ENCODE measurements at places on chromosomes 2 and 18.

DNA sequence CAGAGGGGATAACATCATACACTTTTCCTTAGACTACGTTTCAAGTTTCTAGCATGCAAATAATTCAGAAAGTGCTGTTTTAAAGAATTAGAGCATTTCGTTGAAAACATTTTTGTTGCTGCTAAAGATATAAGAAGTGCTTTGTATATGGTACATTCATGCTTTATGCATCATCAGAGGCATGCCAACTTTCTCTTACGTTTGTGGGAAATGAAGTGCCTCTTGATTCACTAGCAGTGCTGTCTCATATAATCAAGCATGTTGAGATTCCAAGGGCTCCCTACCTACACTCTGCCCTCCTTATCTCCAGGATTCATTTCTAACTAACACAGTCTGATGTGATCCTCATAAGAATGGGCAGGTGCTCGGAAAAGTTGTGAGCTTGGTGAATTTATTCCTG, 748.6 kb upstream of the DDX18 start:
- no peak for DNase-seq

- DNase-seq: no peak
Observed at GRCh38 chr2:159251296-159252173, 35.0 kb downstream of the WDSUB1 start.

GRCh38 chr2:229408356-229408755, 137.3 kb upstream of the PID1 start:
- no peak for DNase-seq

DNA sequence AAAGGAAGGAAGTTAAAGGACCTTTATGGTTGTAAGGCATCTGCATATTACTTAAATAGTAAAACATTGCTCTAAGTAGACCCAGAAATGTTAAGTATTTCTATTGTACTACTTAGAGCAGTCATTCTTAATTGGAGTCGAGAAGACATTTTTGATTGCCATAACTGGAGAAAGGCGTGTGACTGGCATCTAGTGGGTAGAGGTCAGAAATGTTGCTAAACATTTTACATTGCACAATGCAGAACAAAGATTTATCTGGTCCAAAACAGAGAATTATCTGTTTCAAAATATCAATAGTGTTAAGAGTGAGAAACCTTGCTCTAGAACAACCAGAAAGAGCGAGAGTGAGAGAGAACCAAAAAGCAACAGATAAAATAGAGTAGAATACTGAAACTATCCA, 23.3 kb upstream of the ROCK1 start:
- no peak for DNase-seq

DNA sequence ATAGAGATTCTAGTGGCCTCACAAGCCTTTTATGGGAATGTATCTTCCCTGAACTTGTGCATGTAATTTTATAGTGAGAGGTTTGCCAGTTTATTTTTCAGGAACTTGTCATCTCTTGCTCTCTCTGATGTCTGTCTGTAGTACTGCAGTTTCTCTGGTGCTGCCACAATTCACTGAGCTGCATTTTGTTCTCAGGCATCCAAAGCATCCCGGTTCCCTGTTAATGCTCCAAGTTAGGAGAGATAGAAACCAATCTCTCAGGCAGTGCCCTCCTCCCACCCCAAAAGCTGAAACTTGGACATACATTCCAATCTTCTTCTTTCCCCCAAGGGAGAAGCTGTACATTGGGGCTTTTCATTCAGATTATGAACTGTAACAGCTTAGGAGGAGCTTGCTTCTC, 30.1 kb upstream of the GRB14 start:
- DNase-seq: no peak

DNA sequence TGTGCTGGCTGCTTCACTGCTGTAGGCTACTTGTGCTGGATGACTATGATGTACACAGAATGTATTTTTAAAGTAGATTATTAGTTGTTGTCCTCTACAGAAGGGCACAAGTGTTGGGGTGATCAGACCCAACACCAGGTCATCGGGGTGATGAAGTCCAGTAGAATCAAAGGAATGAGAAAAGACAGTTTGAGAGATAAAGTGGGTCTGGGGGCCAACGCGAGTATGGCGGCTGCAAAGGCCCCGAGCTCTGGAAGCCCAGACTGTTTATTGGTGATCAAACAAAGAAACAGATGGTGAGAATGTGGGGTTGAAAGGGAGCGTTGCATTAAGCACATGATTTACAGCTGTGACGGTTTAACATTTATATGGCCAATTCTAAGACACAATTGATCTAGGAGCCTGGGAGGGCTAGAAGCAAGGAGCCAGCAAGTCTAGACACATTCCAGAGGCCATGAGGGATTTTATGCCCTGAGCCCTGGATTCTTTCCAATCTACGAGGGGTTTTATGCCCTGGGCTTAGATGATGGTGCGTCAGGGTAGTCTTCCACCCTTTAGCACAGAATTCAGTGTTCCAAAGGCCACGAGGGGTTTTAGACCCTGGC, 153.5 kb downstream of the AGPS start:
- DNase-seq: no peak

DNA sequence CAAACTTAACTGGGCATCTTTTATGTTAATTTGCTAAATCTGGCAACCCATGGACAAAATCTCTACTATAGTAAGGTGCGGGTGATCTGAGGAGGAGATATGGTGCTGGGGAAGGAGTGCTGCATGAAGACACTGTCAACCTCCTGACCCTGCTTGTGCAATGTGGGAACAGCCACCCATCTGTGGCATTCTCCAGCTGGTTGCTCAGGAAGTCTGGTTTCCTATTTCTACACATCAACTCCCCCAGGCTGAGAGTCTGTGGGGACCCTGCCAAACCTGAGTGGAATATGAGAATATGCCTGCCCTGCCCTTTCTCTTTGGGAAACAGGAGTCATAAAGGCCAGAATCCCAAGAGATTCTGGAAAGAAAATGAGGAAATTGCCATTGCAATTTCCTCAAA, 60.1 kb upstream of the PAX3 start:
- no peak for DNase-seq

- peak; percentile 68 for DNase-seq
Observed at GRCh38 chr2:96329456-96329855, 4.3 kb downstream of the ITPRIPL1 start.

GRCh38 chr18:22191346-22191695, 21.9 kb downstream of the GATA6 start:
- no peak for DNase-seq

- DNase-seq: no peak
Observed at GRCh38 chr18:66495844-66496243, 108.0 kb downstream of the CDH19 start.

Data from DMS79 treated with DMSO at 0.1 percent for 48 hours (cell line).